Tongue (tissue), 3 donors: ENCODE measurements at places on chromosomes 11 and 22. TPM values are rescaled to one million over a fixed set of nuclear protein-coding genes. Genes with fewer than 3 reads are reported as not detected.
A peak's percentile ranks its signal among the peaks of the same experiment; 100 is the strongest.

DNA sequence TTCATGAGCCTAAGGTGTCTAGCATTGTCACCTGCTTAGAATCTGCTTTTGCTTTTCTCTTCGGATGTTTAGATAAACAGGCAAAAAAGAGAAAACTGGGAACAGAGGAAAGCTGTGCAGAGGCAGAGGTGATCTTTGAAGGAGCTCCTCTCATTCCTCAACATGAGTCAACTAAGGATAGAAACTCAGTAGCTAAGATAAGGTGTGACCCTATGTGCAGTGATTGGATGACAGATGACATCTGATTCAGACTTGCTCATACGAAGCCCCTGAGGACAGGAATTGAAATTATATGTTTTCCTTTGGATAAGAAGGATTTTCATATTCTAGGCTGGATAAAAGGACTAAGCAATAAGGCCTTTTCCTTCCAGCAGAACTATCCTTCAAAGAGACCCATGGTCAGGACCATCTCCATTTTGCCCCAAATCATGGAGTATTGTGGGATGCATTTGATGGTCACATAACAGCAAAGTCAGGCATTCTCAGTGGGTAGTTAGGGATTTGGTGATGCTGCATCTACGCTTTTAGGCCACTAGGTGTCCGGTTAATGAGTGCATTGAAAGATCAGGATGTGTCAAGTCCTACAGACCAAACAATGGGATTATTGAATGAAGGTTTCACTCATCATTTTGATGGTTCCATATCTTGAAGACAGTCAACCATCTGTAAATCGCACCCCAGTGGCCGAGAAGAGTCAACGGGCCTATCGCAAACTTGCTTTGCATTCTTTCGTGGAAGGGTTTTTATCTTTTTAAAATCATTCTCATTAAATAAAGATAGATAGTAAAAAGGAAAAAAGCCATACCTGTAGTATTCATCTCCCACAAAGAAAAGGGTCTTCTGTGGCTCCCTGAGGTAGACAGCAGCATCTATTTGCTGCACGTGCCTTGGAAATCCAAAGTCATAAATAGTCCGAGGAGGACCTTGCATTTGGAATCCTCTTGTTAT is 32.2 kb downstream of the MMP20 start:
- DNase-seq, result no peak

DNA sequence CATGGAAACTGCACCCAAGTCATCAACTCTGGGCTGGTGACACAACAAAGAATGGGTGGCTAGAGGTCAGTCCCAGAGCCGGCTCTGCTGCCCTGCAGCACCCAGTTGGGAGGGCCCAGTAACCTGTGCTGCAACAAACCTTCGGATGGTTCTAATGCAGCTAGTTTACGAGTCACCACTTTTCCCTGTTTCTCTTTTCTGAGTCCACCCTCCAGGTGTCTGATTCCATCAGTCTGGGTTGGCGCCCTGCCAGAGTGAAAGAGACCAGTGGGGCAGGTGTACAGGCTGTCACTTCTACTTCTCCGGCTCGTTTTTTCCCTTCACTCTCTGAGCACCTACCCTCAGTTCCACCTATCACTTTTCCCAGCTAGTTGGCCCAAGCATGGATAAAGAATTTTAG is 572.9 kb downstream of the NTM start:
- no peak for DNase-seq

DNA sequence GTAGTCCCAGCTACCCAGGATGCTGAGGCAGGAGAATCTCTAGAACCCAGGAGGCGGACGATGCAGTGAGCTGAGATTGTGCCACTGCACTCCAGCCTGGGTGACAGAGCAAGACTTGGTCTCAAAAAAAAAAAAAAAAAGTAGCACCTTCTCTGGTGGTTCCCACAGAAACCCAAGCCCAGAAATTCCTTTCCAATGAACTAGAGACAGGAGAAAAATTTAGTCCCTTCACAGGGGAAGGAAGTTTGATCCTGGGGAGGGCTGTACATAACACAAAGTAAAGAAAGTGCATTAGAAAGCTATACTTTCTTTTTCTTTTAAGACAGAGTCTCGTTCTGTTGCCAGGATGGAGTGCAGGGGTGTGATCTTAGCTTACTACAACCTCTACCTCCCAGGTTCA is 25.5 kb upstream of the APOA1 start:
- no peak for DNase-seq

GRCh38 chr11:119134389-119134978 is 13.1 kb downstream of the HINFP start:
- no peak for DNase-seq

- no peak for DNase-seq
Measured at GRCh38 chr22:25070956-25071355, 118.4 kb downstream of the KIAA1671 start.

DNA sequence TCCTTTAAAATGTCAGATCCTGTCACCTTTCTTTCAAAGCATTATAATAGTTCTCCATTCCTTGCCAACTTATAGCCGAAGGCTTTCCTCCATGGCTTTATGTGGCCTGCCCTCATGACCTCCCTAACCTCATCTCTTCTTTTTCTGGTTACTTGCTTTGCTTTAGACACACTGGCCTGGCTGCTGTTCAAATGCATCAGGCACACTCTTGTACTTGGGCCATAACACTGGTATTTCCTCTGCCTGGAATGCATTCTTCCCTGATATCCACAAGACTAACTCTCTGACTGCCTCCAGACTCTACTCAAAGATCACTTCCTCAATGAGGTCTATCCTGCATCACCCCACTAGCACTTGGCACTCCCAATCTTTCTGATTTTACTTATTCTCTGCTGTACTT is 710.3 kb downstream of the KCNA4 start:
- DNase-seq, result no peak

DNA sequence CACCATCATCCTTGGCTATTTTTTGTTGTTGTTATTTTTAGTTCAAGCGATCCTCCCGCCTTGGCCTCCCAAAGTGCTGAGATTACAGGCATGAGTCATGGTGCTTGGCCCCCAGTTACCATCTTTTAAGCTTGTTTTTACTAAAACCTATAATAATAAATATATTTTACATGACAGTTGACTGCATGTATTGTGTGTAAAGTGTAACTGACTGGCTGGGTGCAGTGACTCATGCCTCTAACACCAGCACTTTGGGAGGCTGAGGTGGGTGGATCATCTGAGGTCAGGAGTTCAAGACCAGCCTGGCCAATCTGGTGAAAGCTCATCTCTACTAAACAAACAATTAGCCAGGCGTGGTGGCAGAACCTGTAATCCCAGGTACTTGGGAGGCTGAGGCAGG is 386.2 kb downstream of the TENM4 start:
- DNase-seq, result no peak

DNA sequence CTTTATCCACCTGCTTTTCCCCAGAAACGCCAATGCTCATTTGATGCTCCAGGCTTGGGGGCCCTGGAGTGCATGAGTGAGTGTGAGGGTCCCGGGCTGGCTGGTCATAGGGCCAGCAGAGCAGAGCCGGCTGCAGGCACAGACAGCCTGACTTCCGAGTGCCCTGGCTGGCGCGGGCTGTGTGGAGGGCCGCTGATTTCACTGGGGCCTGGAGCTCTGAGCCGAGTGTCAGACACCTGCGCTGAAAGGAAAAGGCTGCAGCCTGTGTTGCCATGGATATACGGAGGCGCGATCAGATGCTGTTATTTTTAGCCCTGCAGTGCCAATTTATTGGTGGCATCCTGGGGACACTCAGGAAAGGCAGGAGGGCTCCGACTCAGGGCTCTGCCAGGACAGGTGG is 87.6 kb downstream of the ST3GAL4 start:
- no peak for DNase-seq

DNA sequence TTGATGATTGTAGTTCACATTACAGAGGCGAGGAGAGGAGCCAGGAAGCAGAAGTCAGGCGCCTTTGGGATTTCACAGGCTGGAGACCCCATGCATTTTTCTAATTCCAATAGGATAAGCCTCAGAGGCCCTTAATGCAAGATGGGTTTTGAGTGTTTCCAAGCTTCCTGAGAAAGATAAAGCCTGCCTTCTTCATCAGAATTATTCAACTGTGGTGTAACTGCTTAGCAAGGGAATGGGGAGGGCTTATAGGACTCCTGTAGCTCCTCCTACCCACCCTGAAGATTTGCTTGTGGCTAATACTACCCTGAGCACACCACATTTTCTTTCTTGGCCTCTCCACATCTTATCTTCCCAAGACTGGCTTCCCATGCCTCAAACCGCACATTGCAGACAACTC is 151.1 kb upstream of the ISX start:
- DNase-seq, result peak; percentile 43

DNA sequence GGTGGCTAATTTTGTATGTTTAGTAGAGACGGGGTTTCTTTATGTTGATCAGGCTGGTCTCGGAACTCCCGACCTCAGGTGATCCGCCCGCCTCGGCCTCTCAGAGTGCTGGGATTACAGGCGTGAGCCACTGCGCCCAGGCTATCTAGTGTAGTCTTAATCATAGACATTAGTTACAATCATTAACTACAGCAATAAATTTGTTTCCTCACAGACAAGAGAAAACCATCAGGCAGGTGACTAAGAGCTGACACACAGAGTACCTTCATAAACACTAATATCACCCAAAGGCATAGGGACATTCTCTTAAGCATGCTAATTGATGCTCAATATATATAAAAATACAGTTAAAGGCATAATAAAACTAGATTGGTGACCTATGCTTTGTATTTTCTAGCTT is 19.4 kb downstream of the SDHD start:
- DNase-seq, result no peak

- DNase-seq, result no peak
Measured at GRCh38 chr11:83693306-83693992, 407.3 kb upstream of the CCDC90B start.

DNA sequence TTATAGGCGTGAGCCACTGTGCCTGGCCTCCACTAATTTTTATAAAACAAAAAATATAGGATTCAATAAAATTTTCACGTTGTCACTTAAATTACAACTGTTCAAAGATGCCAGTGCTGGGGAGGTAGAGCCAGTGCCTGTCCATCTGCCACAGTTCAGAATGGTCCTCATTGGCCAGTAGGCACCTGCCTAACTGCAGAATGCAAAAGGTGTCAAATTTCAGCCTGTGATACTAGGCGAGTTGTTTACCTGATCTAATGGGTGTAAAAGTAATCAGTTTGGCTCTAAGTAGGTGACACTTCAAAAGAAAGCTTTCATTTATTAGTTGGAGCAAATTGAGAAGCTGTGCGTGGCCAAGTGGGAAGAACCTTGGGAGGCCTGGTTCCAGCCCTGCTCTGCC is 2.4 kb downstream of the SMARCB1 start:
- no peak for DNase-seq

- DNase-seq, result no peak
Measured at GRCh38 chr11:87600938-87601337, 563.2 kb downstream of the TMEM135 start.

GRCh38 chr22:49373801-49374226 is 453.9 kb downstream of the BRD1 start:
- no peak for DNase-seq

DNA sequence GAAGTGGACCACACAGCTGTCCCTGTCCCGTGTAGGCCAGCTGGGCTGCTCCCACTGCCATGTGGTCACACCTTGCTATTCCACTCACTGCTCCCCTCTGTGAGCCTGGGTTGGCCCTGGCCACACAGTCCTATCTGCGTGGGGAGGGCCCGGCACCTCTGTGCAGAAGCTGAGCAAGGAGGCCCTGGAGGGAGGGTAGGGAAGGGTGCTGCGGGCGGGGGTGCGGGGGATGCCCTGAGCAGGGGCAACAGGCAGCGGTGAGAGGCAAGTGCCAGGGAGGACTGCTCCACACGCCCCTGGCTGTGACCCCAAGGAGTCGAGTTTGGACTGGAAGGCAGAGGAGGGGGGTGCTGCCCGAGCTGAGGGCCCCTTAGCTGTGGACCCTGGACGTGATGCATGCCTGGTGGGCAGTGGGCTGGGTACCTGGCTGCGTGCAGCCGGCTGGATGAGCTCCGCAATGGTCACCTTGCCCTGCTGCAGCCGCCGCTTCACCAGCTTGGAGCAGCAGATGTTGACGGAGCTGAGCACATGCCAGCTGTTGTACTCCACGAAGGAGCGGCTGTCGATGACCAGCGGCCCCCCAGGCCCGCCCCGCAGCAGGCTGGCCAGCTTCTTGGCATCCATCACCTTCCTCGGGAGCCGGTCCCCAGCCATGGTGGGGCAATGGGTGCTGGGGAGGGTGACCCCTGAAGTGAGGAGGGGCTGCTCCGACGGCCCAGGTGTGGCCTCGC is 6.7 kb downstream of the DUSP8 start:
- DNase-seq, result no peak

GRCh38 chr11:12408156-12408770 is 30.9 kb downstream of the PARVA start:
- no peak for DNase-seq

GRCh38 chr22:49487950-49488349 is 339.7 kb downstream of the BRD1 start:
- no peak for DNase-seq

GRCh38 chr11:17230867-17231851 is 23.4 kb upstream of the PIK3C2A start:
- DNase-seq, result no peak

- DNase-seq, result no peak
Measured at GRCh38 chr11:69018924-69019323, 5.9 kb upstream of the MRGPRF start.

Gene FIBIN
- 99.0 TPM for total RNA-seq

Gene PHF21B
- total RNA-seq, result 0.21 TPM

Gene LINC01488
- not detected for total RNA-seq

Gene FOXRED2
- total RNA-seq, result 11.4 TPM
